Activated T-cell treated with anti-CD3 and anti-CD28 coated beads for 24 hours (primary cell): ENCODE measurements at places on chromosomes 3 and 15.

DNA sequence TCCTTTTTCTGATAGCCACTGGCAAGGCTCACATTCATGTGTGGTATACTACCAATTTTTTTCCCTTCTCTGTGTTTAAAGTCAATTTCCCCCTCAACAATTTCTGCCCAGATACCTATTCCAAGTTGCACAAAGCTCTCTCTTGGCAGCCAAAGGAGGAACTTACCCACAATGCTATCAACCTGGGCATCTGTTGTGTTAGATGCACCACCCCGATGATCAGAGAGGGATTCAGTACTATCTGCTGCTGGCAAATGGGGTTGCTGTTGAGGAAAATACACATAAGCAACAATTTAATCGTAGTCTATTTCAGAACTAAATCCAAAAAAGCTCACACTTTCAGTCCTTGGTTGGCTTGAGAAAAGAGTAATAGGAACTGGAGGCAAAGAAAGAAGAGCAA, 46.1 kb downstream of the AAGAB start:
- no peak for DNase-seq

- no peak for DNase-seq
These were observed 109.7 kb upstream of the GALNT15 start for GRCh38 chr3:16064642-16065414.

DNA sequence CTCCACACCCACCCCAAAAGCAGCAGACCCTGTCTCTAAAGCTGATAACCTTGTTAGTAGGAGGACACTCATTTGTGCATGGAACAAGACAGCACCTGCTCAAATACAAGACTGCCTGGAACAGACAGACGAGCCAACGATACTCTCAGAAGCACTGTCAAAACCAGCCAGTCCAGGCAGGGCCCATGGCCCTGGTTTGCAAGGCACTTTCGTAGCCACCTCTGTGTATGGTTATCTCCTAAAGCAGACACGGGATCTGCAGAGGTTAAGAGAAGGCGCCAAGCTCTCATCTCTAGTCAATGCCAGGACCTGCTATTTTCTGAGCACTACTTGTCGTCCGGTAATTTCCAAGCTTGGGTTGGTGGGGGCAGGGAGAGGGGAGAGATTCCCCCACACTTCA, 10.5 kb downstream of the NTRK3 start:
- DNase-seq, result no peak

DNA sequence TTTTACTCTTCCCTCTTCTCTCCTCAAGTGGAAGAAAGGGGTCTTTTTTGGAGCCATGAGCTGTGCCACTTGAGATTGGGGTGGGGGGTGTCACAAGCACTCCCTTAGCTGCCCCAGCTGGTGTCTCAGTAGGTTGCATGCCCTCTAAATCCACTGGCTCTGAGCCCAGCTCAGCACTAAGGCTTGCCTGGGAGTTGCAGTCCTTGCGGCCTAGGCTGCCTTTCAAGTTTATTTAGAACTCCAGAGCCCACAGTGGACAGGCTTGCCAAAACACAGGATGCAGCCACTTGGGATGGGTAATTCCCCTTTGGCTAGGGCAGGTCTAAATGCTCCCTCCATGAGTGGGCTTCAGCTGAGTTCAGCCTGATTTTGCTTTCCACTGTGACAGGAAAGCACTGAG, 24.7 kb downstream of the C3orf20 start:
- no peak for DNase-seq

DNA sequence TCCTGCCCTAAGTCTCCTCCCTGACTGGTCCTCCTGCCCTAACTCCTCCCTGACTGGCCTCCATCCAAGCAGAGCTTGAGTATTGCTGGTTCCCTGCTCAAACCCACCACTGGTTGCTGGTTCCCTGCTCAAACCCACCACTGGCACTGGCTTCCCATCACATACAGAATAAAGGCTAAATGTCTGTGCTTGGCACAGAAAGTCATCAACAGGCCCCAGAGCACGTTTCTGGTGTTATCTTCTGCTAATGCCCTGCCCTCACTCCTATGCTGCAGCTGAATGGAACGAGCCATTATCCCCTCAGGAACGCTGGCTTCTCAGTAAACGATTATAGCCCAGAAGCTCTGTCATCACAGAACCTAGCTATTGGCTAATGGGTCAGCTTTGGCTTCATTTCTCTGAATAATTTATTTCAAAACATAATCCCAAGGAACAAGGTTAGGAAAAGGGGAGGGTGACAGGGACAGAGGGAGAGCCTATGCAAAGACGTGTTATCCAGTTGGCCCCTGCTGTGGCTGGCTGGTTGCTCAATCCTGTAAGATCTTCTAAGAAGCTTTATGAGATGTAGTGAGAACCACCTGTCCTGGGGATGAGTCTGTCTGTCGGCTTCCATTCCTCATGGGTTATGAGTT, 6.3 kb upstream of the MUC20 start:
- DNase-seq, result no peak

DNA sequence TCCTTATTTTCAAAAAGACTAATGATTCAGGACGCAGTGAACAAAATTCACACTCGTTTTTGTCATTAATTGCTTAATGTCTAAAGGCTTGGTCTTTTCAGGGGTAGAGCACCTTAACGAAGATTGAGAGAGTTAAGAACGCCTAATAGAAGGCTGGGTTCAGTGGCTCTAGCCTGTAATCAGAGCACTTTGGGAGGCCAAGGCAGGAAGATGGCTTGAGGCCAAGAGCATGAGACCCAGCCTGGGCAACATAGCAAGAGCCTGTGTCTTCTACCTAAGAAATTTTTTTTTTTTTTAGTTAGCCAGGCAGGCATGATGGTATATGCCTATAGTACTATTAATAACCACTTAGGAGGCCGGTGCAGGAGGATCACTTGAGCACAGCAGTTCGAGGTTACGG, 7.5 kb downstream of the PIK3CB start:
- DNase-seq, result no peak

DNA sequence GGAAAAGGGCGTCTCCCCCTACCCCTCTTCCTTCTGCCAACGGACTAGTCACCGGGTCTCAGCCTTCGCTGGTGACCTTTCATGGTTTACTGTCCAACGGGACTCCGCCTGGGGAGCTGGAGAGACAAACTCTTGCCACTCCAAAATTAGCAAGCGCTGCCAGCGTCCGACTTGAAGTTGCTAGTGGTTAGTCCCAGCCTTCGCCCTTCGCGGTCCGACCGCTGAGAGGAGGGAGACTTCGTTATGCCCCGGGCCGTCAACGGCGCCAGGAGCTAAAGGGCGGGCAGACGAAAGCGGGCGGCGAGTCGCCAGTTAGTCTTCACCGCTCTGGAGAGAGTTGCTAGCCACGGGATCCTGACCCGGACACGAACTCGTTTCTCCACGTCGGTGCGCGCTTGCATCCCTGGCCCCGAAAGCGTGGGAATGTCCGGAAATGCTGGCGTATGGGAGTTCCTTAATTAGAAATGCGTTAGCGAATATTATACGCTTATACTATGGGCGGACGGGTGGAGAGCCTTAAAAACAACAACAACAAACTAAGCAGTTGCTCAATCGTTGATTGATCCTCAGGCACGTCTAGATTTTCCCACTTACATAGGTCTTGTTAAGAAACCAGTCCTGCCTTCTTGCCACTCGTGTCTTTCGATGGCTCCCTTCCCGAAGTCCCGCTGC, 716 bp downstream of the SMC4 start:
- peak; percentile 23 for DNase-seq

GRCh38 chr15:97470417-97470816, 490.1 kb upstream of the ARRDC4 start:
- DNase-seq, result no peak

GRCh38 chr3:56990641-56991015, 69.8 kb upstream of the SPATA12 start:
- no peak for DNase-seq

GRCh38 chr15:63288778-63289378, 11.5 kb downstream of the APH1B start:
- DNase-seq, result no peak

DNA sequence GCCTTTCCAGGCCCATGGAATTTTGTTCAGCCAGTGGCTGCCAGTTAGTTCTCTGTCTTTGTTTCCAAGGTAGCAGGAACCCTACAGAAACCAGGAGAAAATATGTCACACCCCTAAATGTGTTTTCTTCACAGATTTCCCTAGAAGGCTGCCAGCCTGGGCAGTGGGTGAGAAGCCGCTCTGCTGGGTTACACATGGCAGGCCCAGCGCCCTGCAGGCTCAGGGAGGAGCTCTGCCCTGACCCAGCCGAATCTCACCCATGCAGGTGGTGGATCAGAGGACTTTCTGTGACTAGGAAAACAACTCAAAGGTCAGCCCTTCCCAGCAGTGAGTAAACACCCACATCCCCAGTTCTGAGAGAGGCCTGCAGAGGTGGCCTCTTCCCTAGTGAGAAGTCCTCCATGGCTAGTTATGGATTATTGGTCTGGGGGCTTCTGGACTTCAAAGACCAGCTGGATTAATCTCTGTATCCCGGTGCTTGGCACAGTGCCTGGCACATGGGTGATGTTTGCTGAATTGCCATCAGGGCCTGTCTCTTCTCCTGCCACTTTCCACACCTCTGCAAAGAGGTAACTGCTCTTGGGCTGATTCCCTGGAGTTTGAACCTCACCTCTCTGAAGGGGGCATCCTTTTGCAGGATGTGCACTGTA, 34.7 kb upstream of the BDH1 start:
- DNase-seq, result no peak

- DNase-seq, result no peak
These were observed 166.7 kb downstream of the FRMD5 start for GRCh38 chr15:44028349-44028748.

- no peak for DNase-seq
These were observed 27.6 kb downstream of the GNB5 start for GRCh38 chr15:52163321-52164190.

DNA sequence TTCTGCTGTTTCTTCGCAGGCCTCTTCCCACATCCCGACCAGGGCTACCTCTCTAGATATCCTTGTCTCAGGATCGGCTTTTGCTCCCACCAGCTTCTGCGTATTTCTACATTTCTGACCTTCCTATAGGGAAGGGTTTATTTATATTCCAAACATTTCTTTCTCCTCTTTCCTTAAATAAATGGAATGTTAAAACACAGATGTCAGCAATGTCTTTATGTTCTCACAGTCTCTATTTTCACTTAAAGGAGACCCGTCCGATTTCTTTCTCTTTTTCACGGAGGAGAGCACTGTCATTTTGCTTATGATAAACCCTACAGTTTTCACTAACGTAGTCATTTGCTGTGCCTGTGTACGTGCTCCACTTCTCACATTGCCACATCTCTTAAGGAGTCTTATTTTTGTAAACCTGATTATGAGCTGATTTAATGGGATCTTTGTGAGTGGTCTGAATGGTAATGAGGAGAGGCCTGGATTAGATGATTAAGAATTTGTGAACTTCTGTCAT, 630 bp downstream of the KIF15 start:
- DNase-seq, result no peak

GRCh38 chr15:35142578-35142977, 57.5 kb upstream of the NANOGP8 start:
- no peak for DNase-seq

DNA sequence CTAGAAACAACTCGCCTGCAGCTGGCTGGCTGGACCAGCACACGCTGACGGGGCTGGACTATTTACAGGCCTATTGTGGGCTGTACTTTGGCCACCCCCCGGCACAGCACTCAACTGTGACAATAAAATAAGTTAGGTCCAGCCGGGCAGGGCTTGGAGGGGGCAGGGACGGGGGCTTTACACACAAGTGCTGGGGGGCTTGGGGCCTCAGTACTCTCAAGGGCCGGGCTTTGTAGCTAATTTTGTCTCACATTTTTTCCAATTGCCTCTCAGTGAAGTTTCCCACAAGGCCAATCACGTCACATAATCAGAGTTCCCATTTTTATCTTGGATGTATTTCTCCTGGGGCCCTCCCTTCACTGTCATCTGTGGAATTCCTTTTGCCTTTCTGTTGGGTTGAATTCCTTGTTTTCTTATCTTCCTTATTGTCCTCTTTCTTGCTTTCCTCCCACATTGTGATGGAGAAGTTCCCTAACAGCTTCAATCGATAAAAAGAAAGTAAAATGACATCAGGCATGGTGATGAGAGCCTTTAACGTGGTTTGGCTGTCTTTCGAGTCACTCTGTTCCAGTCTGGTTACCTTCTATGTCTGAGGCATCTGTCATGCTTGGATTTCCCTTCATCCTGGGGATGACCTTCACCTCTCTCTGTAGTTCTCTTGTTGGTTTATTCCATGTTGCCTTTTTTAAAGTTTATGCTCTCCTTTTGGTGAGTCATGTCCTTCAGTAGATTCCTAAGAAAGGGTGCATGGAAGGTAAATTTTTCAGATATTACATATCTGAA, 44.1 kb upstream of the CMTM7 start:
- DNase-seq, result no peak

GRCh38 chr3:137988982-137989381, 21.0 kb upstream of the CLDN18 start:
- DNase-seq, result no peak

DNA sequence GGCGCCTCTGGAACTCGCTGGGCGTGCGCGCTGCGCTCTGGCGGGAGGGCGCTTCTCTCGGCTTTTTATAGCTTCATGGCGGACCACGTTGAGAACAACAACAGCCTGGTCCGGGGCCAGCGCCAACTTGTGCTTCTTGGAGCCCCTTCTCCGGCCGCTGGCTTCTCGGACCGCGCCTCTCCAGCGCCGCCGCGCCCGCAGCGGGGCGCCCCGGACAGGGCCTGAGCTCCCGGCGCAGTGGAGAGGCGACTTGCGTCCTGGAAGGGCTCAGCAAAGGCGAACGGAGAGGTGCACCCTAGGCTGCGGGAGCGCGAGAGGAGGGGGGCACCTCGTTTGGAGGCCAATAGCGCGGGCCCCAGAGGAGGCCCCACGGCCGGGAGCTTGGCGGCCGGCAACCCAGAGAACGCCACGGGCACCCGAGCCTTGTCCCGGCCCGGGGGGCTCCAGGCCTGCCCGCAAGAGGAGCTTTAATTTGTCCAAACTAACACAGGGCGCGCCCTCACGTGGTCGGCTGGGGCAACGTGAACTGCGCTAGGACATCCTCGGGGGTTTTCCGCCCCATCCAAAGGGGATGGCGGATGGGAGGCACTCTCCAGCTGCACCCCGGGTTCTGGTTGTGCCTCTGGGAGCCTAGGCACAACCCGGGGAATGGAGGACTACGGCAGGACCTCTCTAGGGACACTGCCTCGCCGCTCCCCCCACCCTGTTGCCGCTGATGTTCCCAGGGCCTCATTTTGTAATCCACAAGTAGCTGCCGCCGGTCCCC, 37.8 kb downstream of the HMCES start:
- DNase-seq, result peak; percentile 86

GRCh38 chr15:80418892-80419537, 14.8 kb downstream of the ARNT2 start:
- DNase-seq, result peak; percentile 6

GRCh38 chr3:191355406-191355805, 25.1 kb upstream of the UTS2B start:
- DNase-seq, result no peak

- no peak for DNase-seq
These were observed 138.9 kb upstream of the SLC7A14 start for GRCh38 chr3:170724599-170725280.

GRCh38 chr15:62209322-62209721, 44.2 kb upstream of the C2CD4B start:
- no peak for DNase-seq

GRCh38 chr15:66581972-66582537, 16.3 kb upstream of the LCTL start:
- DNase-seq, result no peak
